ENCODE measurements at places on chromosomes 2 and 18.

DNA sequence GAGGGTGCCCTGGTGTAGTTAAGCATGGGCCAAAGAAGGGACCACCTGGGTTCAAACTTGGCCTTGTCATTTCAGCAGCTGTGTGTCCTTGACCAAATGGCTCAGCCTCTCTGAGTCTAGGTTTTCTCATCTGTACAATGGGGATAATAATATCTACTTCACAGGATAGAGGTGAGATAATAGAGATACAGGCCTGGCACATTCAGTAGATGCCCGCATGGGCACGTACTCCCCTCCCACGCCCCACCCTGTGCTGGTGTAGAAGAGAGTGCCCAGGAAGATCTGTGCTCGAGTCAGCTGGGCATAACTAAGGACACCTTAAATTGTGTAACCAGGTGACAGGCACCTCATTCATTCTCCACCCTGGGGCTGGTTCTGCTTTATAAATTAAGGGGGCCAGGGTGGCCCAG lies 8.4 kb upstream of the TMEM185B start:
- no peak for DNase-seq

DNA sequence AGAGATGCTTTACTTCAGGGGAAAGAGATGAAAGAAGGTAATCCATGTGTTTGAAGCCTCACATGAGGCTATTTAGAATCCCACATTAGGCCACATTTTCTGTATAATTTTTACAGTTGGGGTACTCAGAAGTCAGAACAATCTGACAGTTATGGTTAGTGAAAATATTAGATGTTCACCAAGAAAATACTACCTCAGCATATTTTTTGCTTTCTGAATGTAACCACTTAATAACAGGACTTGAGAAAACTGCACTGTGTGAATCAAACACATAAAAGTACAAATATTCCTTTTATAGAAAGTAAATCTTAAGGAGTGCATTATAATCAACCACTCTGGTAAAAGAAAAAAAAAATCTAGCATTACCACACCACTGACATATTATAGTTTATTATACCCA lies 169.3 kb downstream of the SATB2 start:
- DNase-seq, result no peak

DNA sequence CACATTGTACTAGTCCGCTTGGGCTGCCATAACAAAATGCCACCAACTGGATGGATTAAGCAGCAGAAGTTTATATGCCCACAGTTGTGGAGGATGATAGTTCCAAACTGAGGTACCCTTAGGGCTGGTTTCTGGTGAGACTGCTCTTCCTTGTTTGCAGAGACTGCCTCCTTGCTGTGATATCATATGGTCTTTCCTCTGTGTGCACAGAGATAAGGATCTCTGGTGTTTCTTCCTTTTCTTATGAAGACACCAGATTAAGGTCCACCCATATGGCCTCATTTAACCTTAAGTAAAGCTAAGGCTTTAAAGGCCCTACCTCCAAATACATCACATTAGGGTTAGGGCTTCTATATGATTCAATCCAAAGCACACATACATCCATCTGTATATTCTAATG lies 738.2 kb upstream of the GCFC2 start:
- no peak for DNase-seq

DNA sequence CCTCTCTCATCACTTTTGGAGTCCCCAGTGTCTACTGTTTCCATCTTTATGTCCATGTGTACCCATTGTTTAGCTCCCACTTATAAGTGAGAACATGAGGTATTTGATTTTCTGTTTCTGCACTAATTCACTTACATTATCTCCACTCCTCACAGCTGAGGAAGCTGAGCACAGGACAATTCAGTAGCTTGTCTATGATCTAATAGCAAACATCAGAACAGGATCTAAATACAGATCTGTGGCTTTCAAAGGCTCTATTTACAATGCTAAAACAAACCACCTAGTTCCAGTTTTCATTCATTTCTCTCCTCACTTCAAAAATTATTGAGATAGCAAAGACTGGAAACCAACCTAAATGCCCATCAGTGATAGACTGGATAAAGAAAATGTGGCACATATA lies 52.0 kb upstream of the DDX18 start:
- DNase-seq, result no peak

- DNase-seq, result no peak
These were observed 55.6 kb downstream of the PKP4 start for GRCh38 chr2:158512323-158512722.

- DNase-seq, result no peak
These were observed 391.6 kb upstream of the HS6ST1 start for GRCh38 chr2:128710242-128710641.

- no peak for DNase-seq
These were observed 53.9 kb downstream of the TNFRSF11A start for GRCh38 chr18:62379051-62379450.

DNA sequence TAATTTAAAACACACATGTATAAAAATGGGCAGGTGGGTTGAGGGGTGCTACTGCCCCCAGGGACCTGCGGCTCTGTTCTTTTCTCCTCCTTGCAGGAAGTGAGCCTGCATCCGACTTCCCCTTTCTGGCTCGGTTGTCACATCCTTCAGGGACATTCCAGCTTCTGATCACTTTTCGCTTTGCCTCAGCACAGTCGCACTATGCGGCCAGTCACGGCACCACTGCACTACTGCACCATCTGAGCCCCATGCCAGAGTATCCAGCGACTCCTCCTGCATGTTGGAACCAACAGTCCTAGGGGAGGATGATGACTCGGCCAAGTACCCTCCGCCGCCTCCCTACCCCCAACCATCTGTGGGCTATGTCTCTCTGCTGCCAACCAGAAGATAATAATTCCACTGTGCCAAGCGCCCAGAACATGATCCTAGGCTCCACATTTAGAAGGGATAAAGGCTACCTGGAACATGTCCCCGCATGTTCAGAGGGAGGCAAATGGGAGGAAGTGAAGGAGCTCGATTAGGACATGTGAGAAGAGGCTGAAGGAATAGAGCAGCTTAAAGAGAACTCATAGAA lies 17.6 kb downstream of the CDC42EP3 start:
- no peak for DNase-seq

DNA sequence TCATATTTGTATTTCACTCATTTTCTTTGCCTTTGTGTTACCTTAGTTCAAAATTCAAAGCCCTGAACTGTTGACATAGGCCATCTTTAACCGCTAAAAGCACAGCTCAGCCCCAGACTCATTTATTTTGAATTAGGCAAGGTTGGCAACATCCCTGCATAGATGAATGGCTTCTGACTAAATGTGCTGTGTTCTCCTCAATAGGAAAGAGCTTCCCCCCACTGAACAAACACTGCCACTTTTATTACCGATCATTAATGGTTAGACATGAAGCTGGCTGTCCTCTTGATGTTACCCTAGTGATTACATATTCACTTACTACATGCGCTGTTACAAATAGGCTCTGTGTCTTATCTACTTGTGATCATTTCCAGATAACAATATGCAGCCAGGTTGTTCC lies 170.7 kb downstream of the ADCYAP1 start:
- DNase-seq, result no peak

DNA sequence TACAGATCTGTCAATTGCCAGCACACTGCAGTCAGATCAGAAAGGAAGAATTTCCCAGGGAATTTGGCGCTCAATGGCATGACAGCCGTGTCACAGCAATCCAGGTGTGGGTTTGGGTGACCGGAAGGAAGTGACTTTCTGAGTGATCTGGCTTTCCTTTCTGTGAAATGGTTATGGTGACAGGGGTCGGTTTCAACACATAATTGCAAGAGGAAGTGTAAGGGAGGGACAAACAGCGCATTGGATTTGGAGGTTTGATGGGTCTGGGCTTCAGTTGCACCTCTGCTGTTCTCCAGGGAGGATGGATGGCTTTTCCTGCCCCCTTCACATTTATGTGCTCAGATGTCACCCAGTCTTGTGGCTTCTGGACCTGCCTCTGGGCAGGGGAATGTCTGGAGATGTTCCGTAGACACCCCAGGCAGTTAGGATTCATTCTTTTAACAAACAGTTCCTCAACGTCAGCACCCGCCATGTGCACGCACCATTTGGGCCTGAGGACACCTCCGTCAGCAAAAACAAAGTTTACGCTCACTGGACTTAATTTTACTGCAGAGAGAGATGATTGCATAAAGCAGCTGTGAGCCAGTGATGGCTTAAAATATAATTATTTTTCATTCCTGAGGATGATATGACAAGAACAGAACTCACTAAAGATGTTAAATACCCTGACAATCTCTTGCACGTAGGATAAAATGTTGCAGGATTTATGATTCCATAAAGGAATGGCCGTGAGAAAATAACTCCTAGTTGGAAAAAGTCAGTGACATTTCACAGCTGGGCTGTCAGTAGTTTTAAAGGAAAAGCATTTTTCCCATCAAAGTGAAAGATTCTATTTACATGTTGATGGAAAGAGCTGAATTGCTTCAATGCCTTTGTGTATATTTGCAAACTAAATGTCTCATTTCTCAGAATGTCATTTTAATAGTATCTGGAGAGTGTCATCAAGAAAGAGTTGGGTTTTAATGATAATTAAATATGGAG lies 36.9 kb downstream of the MBP start:
- no peak for DNase-seq

GRCh38 chr2:43438342-43438741 lies 157.5 kb downstream of the THADA start:
- no peak for DNase-seq

GRCh38 chr2:21772624-21773023 lies 648.9 kb downstream of the TDRD15 start:
- no peak for DNase-seq

Data from central memory CD4-positive, alpha-beta T cell (primary cell).